ENCODE measurements at places on chromosomes 7 and 10.

GRCh38 chr7:95473276-95473985, 12.3 kb upstream of the ASB4 start:
- no peak for DNase-seq

GRCh38 chr7:152086513-152086912, 61.0 kb downstream of the GALNT11 start:
- DNase-seq, result no peak

GRCh38 chr7:44748948-44749731, 493 bp downstream of the ZMIZ2 start:
- DNase-seq, result no peak

DNA sequence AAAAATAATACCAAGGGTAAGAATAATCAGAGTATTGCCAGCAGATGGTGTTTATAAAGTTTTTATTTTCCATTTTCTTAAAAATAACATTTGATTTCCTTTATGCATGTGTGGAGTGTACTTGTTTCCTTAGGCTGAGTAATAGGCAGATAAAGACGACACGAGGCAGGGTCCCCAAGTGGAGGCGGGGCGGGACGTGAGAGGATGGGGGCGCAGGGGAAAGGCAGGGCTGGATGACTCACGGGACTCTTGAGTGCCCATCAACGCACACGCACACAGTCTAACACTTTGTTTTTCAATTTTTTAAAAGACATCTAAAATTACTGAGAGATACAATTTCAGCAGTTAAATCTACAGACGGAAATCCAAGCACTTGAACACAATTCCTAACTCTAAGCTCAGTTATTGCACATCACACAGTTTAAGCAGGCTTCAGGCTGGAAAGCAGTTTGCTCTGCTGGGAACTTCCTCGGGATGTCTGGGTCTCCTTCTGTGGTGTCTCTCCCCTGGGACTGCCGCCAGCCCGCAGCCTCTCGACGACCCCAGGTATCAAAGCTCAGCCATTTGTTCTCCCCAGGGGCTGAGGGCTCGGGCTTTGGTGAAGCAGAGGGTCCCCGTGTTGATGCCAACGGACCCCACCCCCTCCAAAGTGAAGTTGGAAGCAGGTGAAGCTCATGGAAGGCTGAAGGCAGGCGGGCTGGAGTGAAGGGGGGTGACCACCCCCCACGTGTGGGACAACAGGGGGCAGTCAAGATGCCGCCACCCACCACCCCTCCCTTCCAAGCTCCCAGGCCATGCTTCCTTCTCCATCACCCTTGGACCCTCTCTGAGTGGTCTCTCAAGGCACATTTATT, 29.1 kb downstream of the SPOCK2 start:
- DNase-seq, result peak; percentile 30

- DNase-seq, result peak; percentile 83
Observed at GRCh38 chr7:5625938-5626337, 155.5 kb downstream of the RNF216 start.

DNA sequence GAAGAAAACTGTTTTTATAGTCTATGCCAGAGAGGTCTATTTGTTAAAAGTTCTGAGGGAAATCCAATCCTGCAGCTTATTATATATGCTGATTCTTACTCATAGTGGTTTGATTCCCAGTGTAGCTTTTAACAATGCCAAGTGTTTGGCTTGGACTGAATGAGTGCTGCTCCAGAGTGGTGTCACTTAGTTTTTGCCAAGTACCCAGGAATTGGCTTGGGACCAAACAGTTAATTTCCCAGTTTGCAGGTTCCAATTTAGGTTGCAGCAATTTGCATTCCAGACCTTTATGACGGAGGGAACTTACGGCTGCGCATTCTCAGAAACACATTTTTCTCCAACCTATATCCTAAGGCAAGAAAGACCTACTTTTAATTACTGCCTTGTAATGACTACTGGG, 32.4 kb downstream of the NSUN6 start:
- DNase-seq, result peak; percentile 54

GRCh38 chr7:150944066-150945042, 33.8 kb downstream of the KCNH2 start:
- DNase-seq, result no peak

- no peak for DNase-seq
Observed at GRCh38 chr10:24552346-24553016, 171.2 kb downstream of the ARHGAP21 start.

DNA sequence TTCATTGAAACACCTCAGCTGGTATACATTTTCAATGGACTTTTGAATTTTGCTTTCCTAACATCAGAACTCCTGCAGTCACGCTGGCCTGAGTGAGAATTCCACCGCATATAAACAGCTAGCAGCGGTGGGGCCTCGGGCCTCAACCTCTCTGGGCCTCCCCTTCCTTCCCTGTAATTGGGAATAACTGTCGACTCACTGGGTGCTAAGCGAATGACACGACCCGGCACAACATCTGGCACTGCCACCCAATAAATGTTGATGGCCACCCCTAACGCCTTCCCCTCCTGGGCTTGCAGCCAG, 670 bp downstream of the RCC1L start:
- no peak for DNase-seq

DNA sequence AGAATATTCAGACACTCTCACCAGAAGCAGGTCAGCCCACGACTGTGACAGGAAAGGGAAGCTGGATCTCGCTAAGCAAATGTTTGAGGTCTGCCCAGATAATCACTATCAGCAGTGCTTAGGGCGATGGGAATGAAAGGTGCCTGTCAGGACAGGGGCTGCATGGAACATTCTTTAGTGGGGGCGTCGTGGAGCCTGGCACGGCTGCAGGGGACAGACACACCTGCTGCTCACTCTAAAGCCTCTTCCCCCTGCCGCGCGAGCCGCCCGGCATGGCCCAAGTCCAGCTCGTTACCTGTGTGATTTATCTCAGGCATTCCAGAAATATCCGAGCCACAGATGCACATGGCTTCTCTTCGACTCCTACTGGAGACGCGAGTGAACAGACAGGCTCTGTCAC, 235.5 kb downstream of the GLRX3 start:
- DNase-seq, result no peak

GRCh38 chr7:115066050-115066449, 144.2 kb downstream of the MDFIC start:
- DNase-seq, result no peak

DNA sequence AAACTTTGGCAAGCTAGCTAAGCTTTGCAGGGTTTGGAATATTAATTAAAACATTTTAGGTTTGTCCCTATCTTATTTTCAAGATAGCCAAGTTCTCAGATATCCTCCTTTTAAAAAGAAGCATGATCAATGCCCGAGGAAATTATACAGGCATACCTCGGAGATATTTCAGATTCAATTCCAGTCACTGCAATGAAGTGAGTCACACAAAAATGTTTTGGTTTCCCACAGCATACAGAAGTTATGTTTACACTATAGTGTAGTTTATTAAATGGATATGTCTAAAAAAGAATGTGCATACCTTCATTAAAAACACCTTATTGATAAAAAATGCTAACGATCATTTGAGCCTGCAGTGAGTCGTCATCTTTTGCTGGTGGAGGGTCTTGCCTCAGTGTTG, 382.9 kb upstream of the NPVF start:
- DNase-seq, result no peak

DNA sequence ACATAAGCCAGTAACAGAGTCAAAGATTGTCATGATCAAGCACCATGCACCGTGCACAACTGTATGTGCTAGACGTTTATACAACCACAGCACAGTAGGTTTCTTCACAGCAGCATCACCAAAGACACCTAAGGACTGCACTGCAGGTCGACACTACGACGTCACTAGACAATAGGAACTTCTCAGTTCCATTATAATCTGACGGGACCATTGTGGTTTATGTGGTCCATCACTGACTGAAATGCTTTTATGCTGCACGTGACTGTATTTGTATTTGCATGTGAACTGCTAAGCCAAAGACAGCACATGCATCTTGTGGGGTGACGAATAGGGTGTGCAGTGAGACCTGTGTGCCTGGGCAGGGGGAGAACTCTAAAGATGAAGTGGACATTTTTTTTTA, 164.9 kb downstream of the PARD3 start:
- no peak for DNase-seq

DNA sequence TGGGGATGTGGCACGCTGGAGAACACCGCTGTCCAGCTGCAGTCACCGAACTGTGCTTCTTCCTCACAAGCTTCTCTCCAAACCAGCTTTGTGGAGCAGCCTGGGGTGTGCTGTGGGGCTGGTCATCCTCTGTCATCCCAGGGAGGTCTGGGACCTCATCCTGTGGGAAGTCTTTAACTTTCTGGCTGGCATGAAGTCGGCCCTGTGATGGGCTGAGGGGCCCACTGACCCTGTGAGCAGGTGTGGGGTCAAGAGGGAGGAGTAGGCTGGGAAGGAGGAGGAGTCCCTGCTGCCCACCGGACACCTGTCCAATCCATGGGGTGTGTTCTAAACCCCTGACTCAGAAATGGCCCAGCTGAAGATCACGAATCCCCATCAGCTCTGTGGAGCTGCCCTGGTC, 136.2 kb upstream of the SHH start:
- DNase-seq, result no peak

- peak; percentile 51 for DNase-seq
Observed at GRCh38 chr7:16921644-16922257, 40.0 kb upstream of the AGR3 start.

DNA sequence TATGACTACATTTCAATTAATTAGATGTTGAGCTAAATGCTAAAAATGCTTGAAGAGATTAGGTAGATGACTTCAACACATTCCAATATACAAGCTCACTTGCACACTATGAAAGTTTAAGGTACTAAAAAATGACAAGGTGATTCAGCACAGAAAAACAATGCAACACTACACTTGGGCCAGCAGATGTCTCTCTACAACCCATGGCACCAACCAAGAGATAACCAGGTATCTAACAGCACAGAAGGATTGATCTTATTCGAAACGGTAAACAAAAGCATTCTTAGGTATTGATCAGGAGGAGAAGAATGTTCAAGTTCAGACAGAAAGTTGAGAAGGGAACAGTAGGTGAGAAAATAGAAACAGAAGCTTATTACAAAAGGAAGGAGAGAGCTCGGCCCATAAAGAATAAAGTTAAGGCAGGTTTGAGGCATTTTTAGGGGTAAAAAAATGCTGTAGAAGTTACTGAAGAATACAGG, 248.2 kb upstream of the KLF14 start:
- DNase-seq, result peak; percentile 58

- no peak for DNase-seq
Observed at GRCh38 chr7:157693071-157693520, 356.3 kb downstream of the DNAJB6 start.

DNA sequence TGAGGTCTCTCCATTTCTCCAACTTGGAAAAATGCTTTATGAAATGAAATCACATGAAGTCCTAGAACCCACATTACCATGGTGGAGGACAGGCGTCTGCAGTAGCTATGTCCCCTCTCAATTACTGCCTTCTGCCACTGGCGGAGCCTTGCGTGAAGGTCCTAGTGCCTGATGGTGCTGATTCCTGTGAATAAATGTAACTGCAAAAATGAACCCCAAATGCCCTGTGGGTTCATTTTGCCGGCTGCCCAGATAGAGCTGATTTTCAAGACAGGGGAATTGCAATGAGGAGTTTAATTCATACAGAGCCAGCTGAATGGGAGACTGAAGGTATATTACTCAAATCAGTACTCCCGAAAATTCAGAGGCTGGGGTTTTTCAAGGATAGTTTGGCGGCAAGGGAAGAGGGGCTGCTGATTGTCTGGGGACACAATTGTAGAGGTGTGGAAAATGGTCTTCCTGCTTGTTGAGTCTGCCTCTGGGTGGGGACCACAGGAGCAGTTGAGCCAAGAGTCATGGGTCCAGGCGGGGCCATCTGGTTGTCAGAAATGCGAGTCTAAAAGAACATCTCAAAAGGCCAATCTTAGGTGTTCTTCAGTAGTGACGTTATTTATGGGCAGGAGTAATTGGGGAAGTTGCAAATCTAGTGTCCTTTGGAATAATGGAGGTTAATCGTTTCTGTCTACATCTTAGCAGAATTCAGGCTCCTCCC, 13.5 kb downstream of the PRF1 start:
- no peak for DNase-seq

GRCh38 chr10:96687317-96688012, 32.8 kb downstream of the PIK3AP1 start:
- no peak for DNase-seq

GRCh38 chr7:47830015-47830414, 118.3 kb downstream of the PKD1L1 start:
- no peak for DNase-seq

DNA sequence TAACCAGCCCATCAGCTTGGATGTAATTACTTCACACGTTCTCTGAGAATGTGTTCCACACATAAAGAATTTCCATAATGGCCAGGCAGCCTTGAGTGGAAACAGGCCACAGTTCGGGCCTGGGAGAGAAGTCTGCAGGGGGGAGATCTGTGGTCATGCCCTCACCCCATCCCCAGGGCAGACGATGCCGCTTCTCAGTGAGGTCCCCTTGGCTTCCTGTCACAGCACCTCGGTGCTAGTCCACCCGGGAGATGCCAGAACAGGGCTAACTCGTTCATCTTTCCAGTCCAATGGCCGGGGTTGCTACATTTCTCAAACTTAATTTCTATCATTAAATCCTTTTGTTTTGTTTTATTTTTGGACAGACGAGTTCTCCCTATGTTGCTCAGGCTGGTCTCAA, 624.1 kb downstream of the PTPRN2 start:
- DNase-seq, result no peak

GRCh38 chr10:99996671-99997648, 12.8 kb downstream of the DNMBP start:
- DNase-seq, result peak; percentile 64

- DNase-seq, result no peak
Observed at GRCh38 chr10:119455609-119456434, 86.7 kb downstream of the RGS10 start.

- DNase-seq, result peak; percentile 30
Observed at GRCh38 chr10:103967448-103968071, 620 bp downstream of the SLK start.

DNA sequence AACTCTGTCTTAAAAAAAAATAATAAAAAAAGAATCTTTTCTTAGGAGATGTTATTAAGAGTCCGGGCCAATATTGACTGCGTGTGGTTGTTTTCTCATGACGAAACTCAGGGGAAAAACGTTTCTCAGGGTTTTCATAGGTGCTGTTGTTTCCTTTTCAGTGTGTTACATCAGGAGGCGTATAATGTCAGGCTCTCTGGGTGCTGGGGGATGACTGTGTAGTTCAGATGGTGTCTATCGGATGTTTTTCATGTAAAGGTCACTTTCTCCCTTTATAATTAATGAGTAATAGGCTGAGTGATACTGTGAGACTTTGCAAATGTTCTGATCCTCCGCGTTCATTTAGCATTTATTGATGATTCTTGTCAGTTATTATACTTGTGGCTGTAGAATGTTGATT, 84.1 kb downstream of the TAF3 start:
- no peak for DNase-seq

DNA sequence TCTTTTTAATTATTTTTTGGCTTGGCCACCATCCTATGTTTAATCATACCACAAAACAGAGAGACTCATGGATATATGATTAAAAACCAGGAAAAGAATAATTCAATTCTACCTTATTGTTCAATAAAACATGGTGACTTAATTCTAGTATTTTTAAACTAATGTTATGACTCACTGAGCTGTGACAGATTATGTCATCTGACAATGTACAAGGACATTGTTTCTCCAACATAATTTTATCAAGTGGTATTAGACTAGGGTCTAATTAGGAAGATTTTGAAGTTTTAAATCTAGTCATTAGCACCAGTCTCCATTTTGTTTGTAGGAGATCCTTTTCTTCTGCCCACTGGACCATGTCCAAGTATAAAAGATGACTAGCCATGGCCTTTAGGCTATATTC, 199.3 kb upstream of the MDFIC start:
- no peak for DNase-seq

GRCh38 chr10:43863270-43863669, 214.6 kb upstream of the ZNF32 start:
- DNase-seq, result peak; percentile 35
